ENCODE measurements at places on chromosomes 2 and 18.

DNA sequence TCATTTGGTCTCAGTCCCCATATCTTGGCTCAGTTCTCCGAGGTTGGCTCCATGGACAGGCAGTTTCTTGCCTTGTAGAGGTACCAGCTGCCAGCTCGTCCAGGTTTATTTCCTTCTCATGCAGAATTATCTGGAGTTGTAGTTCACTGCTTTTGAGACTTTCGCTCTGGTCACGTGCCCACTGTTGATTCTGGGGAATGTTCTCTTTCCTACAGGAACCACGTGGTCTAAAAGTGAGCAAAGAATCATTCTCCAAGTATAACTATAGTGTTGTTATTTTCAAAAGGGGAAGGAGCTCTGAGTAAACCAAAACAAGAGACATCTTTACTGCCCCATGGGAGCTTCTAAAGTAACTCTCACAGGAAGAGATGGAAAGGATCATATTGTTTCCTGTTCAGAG, 41.2 kb upstream of the RAB27B start:
- DNase-seq = no peak

- DNase-seq = no peak
Observed at GRCh38 chr2:217539126-217539525, 463.7 kb downstream of the TNS1 start.

DNA sequence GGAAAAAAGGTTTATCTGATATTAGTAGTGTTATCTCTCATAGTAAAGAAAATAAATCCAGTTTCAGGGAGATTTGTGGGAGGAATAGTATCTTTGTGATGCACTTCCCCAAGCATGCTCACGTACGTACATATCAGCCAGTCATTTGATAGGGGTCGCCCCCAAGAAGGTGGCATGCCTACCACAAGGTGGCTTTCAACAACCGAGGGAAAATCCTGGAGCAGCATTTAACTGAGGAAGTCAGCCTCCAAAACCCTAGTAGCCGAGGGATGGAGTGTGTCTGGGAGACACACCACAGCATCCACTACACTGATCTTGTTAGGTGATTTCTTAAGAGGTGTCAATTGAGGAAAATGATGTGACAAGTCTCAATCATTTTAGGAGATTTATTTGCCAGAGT, 623.9 kb downstream of the NYAP2 start:
- DNase-seq = no peak

GRCh38 chr18:29156531-29156930, 979.6 kb upstream of the CDH2 start:
- DNase-seq = no peak

GRCh38 chr18:74507927-74508326, 11.8 kb downstream of the CNDP2 start:
- no peak for DNase-seq

GRCh38 chr2:28172114-28172898, 220.4 kb upstream of the FOSL2 start:
- DNase-seq = no peak

DNA sequence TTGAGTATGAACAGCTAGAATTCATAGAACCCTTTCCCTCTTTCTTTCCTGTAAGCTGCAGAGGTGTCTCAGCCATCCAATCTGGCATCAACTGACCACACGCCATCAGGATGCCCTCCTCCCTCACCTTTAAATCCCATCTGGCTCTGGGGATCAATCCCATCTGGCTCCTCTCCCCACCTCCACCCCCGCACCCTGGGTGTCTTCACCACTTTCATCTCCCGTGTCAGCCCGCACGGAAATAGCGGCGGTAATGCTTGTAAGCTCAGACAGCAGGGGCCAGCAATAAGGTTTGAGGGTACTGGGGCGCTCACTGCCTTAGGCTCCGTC, 508 bp upstream of the TUBA4B start:
- no peak for DNase-seq

GRCh38 chr18:50097702-50098101, 97.2 kb downstream of the MYO5B start:
- DNase-seq = no peak

DNA sequence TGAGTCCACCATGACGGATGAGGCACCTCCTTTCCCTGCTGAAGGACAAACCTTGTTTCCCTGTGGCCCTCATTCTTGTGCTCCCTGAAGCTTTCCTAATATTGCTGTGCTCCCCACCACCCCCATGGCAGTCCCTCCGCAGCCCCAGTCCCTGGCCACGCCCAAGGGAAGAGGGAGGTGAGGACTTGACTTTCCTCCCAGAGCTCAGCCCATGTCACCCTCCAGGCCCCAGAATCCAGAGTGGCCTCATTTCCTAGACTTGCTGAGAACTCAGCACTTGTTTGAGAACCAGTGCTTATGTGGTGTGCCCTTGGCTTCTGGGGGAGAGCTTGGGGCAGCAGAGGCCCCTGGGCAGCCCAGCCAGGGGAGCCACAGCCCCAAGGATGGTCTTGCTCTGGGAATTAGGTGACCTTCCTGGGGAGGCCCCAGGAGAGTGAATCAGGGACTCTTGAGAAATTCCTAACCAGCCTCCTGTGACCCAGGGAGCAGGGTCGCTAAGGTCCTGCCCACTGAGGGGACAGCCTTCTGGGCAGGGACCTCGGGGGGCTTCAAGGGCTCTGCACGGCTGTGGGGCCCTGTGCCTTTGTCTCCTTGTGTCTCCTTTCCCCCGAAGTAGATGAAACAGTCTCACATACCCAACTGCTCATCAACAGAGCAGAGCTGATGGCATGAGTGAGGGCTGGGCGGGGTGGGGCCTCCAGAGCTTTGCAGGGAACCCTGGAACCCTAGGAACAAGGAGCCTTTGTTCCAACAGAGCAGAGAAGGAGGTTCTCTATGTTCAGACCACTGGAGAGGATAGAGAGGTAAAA, 27.9 kb downstream of the PSD4 start:
- no peak for DNase-seq

DNA sequence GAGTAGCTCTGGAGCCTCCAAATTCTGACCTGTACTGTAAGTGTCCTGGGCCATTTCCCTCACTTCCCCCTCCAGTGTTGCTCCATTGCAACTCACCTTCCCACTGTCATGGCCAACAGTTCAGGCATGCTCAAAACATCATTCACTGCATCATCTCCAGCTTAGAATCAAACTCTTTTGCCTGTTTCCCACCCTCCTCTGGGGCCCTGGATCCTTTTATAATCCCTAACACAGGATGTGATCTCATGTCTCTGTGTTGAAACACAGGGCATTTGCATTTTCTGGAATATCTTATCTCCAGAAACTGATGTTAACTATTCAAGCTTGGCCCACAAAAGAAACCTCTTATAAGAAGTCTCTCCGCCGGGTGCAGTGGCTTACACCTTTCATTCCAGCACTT, 3.0 kb downstream of the DPP4 start:
- no peak for DNase-seq

GRCh38 chr2:218781691-218782527, at the start of gene CYP27A1:
TSS of gene CYP27A1 (plus strand) at chr2:218782147. CDS start at chr2:218782183, 36 bp downstream.
- DNase-seq = peak; percentile 31

DNA sequence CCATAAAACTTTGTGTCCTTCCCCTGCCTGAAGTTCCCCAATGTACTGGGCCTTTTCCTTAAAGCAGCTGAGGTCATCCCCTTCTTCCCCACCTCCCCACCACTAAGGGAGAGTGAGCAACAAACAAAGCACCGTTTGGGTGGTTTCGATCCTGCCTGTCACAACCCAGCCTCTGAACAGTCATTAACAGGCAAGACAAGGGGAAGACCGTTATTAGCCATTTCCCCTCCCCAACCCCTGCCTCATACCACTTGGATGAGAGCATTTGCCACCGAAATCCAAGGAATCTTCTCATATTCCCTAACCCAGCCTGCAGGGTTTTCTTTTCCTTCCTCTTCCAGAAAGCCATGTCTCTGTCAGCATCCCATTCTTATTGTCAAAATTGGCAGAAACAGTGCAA, 65.6 kb downstream of the STRADB start:
- DNase-seq = no peak

GRCh38 chr2:196515051-196515450, 124.5 kb upstream of the CCDC150 start:
- no peak for DNase-seq

GRCh38 chr2:234550511-234551107, 53.7 kb upstream of the ARL4C start:
- peak; percentile 58 for DNase-seq

- DNase-seq = peak; percentile 79
Observed at GRCh38 chr2:127415593-127416505, 2.4 kb upstream of the PROC start.

DNA sequence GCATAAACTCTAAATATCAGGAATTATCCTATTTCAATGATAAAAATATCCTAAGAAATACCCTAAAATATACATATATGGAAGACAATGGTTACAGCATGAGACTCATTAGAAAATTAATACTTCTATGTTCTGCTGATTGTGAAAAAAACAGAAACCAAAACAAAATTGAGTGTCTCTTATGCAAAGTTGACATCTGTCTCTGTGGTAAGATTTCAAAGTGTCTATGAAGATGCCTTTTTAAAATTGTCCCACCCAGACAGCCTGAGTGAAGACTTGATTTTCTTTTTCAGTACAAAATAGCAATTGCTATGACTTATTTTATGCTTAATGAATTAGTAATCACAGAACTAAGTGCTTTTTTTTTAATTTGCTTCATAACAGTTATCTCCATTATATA, 1368.4 kb upstream of the LRRTM1 start:
- no peak for DNase-seq

DNA sequence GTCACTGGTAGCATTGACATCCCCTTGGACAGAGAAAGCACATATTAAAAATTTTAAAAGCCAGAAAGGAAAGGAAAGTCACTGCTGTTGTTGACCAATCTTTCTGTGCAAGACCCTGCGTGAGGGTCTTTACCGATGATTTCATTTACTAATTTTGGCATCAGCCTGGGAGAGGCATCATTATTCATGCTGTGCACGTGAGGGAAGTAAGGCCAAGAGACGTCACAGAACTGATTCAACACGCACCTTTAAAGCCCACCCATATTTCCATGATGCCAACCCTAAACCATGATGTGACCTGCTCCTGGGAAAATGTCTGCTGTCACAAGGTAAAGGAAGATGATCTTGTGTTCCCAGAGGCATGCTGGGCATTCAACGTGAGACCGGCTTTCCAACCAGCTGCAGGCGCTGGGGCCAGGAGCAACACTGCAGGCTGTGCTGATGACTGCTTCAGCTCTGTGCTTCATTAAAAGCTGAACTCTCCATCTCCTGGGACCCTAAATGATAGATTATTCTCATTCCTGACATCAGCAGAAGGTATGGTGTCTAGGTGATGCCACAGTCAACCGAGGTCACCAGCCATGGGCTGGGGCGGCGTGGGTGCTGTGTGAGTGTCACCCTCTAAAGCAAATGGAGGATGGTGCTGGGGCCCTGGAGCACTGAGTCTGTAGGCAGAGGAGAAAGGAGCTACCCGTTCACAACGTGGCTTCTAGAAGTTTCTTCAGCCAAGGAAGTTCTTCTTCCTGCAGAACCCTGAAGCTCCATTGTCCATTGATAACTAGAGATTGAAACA, 53.9 kb downstream of the TMEM18 start:
- no peak for DNase-seq

GRCh38 chr2:128832946-128833663, 514.4 kb upstream of the HS6ST1 start:
- DNase-seq = no peak
